ENCODE measurements at places on chromosomes 6 and 20.

- DNase-seq: peak; percentile 66
Measured at GRCh38 chr6:159062564-159062945, 17.8 kb upstream of the TAGAP start.

- no peak for DNase-seq
Measured at GRCh38 chr6:36350082-36350481, 13.4 kb upstream of the BNIP5 start.

DNA sequence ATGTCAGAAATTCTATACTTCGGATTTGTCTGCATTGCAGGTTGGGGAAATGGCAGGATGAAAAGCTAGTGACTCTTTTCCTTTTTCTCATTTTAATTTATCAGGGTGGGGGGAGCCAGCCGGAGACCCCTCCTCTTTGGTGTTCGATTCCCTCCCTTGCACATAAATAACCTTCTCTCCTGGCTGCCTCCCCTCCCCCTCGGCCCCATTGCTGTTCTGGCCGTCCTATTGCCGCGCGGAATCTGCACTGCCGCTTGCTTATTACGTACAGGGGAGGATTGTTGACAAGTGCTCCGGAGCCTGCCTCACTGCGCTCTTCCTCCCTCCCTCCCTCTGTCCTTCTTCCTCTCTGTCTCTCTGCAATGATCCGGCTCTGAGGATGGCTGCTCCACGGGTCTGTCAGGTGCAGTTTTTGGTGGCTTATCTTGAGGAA, 154.7 kb downstream of the JARID2 start:
- DNase-seq: no peak

GRCh38 chr6:81436990-81437389, 315.5 kb downstream of the TENT5A start:
- no peak for DNase-seq

DNA sequence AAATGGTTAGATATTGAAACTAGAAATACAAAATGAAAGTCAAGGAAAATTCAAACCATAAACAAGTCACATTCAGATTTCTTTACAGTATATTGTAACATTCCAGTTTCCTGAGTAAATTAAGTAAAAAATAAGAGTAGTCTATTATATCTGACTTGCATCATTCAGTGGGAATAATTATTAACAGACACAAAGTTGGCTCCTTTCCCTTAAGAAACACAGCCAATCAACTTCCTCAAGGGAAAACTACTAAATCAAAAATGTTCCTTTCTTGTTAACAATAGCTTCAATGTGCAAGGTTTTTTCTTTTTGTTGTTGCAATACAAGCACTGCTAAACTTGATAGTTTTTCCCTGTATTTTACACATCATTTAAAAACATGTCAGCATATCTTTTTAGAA, 33.2 kb downstream of the DNAAF9 start:
- no peak for DNase-seq

GRCh38 chr6:90044182-90044832, 150.0 kb downstream of the GJA10 start:
- DNase-seq: no peak

- no peak for DNase-seq
Measured at GRCh38 chr6:144978208-144978607, 693.1 kb downstream of the UTRN start.

GRCh38 chr6:158713469-158713868, 63.6 kb downstream of the SYTL3 start:
- peak; percentile 30 for DNase-seq

DNA sequence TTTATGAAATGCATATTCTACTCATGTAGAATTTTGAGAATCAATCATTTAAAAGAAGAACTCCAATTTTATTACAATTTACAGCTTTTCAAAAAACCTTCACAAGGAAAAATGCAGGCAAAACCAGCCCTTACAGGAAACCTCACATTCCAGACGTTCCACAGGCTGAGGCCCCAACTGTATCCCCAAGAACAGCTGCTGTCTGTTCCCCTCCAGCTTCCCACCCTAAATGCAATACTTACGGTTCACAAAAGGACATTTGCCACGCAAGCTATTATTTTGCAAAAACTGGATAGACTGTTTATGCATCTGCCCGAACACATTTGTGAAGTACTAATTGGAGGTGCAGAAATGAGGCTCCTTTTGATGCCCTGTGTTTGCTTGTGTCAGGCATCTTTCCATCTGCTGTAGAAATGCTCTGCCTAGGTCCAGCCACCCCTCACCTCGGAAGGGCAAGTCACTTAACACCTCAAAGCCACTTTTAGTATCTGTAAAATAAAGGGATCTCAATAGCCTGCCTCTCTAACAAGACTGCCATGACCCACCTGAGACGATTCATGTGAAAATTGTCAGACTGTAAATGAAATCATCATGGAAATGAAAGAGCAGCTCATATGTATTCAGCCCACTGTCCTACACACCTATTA, 26.5 kb downstream of the PDE10A start:
- DNase-seq: no peak

GRCh38 chr6:117483004-117483644, 650 bp downstream of the DCBLD1 start:
- DNase-seq: peak; percentile 64

- DNase-seq: no peak
Measured at GRCh38 chr6:6328451-6328850, 8.0 kb upstream of the F13A1 start.

DNA sequence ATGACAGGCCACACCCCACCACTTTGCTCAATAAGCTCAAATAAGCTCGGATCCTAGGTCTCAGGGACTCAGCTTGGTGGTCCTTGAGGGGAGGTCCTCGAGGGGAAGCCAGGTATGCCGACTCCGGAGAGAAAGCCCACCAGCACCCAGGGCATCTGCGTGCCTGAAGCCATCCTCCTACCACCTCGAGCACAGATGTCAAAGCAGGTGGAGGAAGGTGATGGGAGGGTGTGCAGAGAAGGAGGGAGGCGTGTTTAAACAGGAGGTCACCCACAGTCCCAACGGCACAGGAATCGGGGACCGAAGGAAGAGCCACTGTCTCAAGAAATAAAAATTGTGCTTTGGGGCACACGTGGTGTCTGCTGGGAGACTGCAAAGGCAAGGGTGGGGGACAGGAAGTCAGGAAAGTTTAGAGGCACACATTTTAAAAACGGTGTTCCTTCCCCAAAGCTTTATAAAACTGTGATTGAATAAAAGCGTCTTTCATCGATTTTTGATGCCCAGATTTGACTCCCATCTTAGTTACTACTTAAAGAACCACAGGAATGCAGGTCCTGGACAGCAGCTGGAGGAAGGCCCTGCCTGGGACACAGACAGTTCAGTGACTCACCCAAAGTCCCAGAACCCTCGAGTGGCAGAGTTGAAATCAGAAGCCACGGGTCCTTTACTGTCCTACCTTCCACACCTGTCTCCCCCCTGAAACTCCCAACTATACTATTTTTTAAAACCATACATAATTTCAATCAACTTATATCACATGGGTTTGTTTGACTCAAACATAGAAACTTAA, 221.0 kb upstream of the PDE10A start:
- DNase-seq: no peak

DNA sequence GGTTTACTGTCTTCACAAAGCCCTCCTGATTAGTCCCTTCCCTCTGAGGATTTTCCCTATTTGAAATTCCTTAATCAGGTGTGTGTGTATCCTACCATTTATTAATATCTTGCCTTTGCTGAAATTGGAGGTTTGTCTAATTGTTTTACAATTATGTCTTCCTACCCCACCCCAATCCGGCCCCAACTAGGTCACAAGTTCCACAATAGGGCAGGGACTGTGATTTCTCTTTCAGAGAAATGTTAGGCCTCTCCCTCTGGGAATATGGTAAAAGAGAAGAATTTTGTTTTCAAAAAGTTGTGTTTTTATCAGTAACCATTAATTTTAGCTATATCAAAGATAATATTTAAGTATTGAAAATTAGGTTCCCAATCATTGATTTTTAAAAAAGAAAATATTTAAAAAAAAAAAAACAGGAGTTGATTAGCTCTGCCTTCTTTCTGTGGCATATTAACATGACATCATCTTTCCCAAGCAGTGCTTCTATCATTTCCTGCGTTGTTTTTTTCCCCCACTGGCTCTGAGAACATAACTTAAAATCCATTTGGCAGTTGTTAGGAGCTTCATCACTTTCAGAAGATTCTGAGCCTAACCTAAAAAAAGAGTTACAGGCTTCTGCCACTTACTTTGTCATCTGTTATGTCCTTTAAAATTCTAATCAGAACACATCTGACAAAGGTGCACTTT, 36.1 kb downstream of the BLOC1S5 start:
- no peak for DNase-seq

- no peak for DNase-seq
Measured at GRCh38 chr20:59412875-59413284, 112.5 kb downstream of the EDN3 start.

DNA sequence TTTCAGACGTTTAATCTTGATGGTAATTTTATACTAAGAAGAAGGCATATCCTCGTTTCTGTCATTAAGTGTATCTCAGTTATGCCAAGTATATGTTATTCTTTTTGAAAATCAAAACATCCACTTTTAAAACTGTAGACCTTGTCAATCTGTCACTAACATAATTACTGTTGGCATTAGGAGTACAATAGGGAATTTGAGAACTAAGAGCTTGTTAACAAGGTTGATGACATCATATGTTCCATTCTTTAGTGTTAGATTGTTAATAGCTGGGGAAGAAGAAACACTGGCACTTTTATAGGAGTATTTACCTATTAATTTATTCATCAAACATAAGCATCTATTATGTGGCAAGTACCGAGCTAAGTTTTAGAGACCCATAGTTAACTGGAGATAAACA, 76.2 kb downstream of the MAP3K4 start:
- no peak for DNase-seq

GRCh38 chr6:112311950-112312547, 35.1 kb upstream of the RFPL4B start:
- no peak for DNase-seq

DNA sequence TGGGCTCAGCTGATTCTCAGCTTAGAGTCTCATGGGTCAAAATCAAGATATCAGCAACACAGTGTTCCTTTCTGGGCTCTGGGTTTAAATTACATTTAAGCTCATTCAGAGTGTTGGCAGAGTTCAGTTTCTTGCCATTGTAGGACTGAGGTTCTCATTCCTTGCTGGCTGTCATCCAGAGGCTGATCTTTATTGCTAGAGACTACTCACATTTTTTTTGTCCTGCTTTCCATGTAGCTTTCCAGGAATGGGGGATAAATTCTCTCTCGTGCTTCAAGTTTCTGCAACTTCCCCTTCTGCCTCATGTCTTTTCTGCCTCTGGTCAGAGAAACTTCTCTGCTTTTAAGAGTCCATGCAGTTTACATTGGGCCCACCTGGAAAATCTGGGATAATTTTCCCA, 86.9 kb downstream of the RFX6 start:
- DNase-seq: no peak

GRCh38 chr6:30985490-30985889, 2.0 kb downstream of the MUC21 start:
- no peak for DNase-seq

- no peak for DNase-seq
Measured at GRCh38 chr20:15111654-15112053, 774.2 kb upstream of the FLRT3 start.

DNA sequence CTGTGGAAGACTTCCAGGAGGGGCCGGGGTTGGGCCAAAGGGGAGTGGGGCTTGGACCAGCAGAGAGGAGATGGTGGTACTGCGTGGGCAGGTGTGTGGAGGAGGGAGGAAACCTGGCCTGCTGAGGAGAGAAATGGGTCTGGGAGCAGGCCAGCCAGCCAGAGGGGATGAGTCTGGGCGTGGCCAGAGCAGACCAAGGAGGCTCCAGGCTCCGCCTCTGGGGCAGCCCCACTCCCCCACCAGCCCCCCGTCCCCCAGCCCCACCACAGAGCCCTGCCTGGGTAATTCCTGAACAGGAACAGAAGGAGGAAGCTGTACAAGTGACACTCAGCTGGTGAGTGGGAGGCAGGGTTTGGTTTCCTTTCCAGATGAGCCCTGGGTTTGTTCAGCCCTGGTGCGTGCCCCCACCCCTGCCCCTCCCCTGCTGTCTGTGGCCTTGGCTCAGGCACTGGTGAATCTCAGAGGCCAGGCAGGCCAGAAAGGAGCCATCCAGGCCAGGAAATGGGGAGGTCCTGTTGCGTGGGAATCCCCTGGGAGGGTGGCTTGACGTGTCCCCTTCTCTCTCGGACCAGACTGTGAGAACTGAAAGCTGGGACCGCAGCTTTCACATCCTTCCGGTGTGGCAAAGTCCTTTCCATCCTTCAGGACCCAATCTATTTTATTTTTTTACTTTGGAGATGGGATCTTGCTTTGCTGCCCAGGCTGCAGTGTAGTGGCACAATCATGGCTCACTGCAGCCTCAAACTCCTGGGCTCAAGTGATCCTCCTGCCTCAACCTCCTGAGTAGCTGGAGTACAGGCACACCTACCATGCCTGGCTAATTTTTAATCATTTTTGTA, 9.4 kb upstream of the SRC start:
- DNase-seq: peak; percentile 82

DNA sequence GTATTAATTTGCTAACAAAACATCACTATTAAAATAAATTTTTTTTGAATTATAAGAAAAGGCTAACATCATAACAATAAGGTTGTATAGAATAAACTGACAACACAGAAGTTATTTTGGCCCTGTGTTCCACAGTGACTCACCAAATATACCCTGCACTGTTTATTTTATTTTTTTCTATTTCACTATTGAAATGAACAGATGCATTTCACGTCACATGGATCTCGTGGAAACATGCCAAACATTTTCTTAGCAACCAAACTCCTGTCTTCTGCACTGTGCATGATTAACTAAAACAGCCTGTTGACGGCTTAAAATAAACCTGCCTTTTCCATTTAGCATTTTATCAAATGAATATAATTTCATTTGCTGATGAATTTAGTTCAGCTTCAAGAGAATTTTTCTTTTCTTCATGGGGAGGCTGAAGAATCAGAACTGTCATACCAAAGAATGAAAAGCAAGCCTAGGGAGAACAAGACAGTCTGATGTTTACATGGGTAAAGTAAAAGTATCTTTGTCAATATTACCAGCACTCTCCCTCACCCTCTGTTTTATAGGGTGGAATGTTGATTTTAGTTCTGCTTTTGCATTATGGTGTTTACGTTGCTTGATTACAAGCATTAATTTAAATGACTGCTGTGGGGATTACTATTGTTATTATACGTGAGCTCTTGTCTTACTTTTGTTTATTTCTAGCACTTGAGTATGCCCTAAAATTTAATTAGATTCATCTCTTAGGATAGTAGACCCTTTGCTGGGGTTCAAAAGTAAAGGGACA, 115.3 kb downstream of the LCA5 start:
- DNase-seq: no peak

- DNase-seq: peak; percentile 61
Measured at GRCh38 chr6:14706378-14706929, 539.4 kb upstream of the JARID2 start.

DNA sequence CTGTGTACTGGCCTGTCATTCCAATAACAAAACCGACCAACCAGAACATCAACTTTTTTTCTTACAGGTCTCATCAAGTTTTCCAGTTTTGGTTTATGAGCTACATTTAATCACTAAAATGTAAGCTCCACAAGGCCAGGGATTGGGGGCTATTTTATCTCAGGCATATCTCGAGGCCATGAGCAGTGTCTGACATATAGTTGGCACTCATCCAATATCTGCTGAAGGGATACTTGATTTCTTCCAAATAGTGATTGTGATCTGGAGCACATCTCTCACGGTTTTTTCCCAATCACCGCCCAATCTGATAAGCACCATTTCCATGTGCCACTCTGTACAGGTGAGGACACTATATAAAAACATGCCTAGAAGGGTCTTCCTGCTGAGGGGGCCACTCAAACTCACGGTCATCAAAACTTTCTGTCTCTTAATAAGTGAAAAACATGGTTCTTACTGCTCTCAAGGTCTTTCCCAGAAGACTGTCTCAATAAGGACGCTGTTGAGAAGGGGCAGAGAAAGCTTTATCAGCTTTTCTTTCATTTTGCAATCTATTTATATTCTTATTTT, 65.5 kb downstream of the MAN1A1 start:
- DNase-seq: no peak

GRCh38 chr6:57147401-57147800, 24.7 kb upstream of the BAG2 start:
- DNase-seq: no peak

Data from Peyer's patch (tissue), 4 donors.